COLO829 (cell line): ENCODE measurements at places on chromosomes 1 and 21.

GRCh38 chr1:6872573-6873261 lies 87.5 kb downstream of the CAMTA1 start:
- no peak for DNase-seq

DNA sequence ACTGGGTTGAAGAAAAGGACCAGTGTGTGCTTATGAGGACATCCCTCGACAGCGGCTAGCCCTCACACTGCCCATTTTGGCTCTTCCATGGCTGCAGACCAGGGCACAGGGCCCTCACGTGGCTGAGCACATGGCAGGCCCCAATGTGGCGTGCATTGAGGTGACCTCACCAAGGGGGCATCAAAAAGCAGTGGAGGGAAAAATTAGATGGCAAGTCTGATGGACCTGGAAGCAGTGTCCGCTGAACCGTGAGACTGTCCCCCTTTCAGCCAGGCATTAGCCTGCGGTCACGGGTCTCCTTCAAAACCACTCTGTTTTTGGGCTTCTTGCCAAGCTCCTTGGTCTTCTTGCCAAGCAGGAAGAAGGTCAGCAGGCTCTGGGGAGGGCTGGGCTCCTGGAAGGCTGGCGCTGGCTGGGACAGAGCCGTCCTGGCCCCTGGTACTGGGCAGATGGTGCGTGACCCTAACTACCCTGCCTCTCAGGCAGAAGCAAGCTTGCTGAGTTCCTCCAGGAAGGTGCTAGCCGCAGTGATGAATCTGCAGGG lies 30.8 kb downstream of the TRIM67 start:
- no peak for DNase-seq

DNA sequence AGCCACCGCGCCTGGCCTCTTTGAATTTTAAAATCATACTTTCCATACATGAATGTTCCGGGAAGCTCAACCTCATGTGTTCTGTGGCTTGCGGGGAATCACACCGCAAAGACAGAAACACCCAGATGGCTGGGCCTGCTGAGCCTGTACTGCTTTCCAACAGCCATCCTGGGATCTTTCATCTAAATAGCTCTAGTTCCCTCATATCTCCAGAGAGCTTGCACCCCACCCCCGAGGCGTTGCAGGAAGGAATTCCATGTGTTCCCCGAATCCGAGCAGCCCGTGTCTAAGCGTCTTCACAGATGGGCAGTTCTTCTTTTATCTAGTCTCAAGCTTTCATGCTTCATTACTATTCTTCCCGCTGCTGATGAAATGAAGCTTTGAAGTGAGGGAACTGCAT lies 66.4 kb downstream of the IGSF21 start:
- no peak for DNase-seq

- no peak for DNase-seq
Observed at GRCh38 chr1:82598337-82598736, 797.6 kb downstream of the ADGRL2 start.

- no peak for DNase-seq
Observed at GRCh38 chr1:229788004-229788403, 162.0 kb downstream of the URB2 start.

- no peak for DNase-seq
Observed at GRCh38 chr1:220335668-220336067, 63.4 kb upstream of the RAB3GAP2 start.

- no peak for DNase-seq
Observed at GRCh38 chr1:233998891-233999290, 94.4 kb downstream of the SLC35F3 start.
